Activated T-cell treated with anti-CD3 and anti-CD28 coated beads, Interleukin-2, amount 50 U/mL, for 24 hours (primary cell): ENCODE measurements at places on chromosomes 2 and 18.
A peak's percentile ranks its signal among the peaks of the same experiment; 100 is the strongest.

DNA sequence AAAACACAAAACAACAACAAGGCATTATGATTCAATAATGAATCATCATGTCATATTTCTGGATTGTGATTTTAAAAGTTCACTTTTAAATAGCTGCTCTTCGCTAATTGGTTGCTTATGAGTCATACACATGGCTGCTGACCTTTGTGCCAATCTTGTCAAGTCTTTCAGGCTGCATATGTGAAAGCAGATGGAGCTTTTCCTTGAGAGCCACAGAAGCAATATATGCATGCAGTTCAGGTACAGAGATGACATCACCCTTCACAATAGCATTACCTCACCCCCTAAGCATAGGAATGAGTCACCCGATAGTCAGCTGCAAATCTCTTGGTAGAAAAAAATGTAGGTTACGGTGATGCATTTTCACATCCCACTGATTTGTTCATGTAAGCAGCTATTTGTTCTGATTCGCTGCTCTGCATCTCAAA, 27.2 kb downstream of the EIF2AK3 start:
- no peak for DNase-seq

GRCh38 chr18:2881088-2881839, 34.5 kb downstream of the EMILIN2 start:
- no peak for DNase-seq

DNA sequence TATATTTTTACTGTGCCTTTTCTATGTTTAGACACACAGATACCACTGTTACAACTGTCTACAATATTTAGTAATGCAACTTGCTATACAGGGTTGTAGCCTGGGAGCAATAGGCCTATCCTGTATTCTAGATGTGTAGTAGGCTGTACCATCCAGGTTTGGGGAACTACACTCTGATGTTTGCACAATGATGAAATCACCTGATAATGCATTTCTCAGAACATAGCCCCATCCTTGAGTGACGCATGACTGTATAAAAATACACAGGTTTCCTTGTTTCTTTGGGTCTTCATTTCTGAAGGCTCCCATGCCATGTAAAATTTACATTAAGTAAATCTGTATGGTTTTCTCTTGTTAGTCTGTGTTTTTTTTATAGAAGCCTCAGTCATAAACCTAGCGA, 270.9 kb upstream of the SKOR2 start:
- DNase-seq, result no peak

- DNase-seq, result no peak
Measured at GRCh38 chr2:191257934-191258333, 12.7 kb downstream of the MYO1B start.

- no peak for DNase-seq
Measured at GRCh38 chr2:2898744-2899143, 478.9 kb downstream of the EIPR1 start.

DNA sequence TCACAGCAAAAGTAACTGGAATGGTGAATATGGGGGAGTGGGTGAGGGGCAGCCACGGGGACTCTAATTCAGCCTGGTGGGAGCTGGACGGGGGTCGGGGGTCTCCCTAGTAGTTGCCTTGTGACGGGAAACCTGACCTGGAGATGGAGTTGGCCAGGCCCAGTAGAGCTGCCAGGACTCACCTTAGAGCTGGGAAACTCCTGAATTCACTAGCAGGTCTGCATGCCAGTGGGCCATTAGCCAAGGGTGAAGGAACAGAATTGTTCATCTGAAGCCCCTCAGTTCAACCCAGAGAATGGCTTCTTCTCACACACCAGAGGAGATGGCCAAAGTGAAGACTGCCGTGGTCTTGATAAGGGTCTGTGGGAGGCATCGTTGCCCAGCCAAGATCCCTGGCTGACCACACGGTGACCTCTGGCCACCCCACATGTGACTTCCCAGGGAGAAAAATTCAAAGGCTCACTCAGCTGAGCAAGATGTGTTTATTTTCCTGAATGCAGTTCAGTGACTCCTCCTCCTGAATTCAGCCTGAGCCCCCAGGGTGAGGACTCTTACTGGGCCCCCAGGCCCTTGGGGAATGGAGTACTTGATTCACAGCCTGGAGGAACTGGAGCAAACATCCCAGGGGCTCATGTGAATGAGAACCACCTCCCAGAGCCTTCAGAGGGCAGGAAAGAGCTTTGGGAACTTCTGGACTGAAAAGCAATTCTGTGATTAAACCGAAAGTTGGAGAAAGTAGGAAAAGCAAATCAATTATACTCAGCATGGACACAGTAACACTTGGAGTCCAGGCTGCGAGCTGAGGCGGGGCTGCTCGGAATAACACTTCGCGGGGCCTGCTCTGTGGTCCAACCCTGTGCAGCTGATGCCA, 25.2 kb downstream of the MOCOS start:
- DNase-seq, result no peak

DNA sequence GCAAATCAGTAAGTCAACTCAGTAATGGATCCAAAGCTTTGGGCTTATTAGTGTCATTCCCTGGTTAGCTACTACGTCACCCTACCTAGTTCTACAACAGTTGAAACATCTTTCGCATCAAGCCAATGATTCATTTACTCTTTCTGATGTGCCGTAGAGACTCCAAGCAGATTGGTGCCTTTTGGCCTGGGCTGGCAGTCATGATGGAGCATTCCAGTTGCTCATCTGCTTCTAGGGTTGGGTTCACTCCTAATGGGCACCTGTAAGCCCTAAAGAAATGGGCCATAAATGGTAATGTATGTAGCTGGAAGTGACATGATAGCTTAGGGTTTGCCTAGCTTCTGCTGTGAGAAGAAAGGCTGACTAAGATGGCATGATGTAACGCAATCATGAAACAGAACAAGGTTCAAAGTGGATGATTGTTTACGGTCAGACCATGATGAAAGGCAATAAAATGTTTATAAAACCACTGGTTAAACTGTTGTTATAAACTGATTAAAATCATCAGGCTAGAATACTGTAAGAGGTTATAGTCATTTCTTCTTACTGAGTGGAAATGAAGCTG, 20.4 kb upstream of the CCL20 start:
- DNase-seq, result no peak

DNA sequence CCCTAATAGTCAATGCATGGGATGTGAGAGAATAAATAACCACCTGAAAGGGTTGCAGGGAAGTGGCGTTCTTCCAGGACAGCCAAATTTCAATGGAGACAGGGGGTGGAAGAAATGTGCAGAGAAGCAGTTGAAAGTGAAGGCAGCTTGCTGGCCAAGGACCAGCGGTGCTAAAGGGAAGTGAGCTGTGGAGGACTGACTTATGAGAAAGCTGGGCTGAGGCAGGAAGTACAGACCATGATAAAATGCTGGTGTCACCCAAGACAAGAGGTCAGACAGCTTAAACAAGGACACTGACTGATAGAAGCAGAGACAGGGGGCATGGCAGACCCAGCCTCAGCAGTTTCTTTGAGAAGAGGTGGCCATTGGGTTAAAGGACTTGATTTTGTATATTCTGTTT, 106.7 kb downstream of the DTNB start:
- no peak for DNase-seq

DNA sequence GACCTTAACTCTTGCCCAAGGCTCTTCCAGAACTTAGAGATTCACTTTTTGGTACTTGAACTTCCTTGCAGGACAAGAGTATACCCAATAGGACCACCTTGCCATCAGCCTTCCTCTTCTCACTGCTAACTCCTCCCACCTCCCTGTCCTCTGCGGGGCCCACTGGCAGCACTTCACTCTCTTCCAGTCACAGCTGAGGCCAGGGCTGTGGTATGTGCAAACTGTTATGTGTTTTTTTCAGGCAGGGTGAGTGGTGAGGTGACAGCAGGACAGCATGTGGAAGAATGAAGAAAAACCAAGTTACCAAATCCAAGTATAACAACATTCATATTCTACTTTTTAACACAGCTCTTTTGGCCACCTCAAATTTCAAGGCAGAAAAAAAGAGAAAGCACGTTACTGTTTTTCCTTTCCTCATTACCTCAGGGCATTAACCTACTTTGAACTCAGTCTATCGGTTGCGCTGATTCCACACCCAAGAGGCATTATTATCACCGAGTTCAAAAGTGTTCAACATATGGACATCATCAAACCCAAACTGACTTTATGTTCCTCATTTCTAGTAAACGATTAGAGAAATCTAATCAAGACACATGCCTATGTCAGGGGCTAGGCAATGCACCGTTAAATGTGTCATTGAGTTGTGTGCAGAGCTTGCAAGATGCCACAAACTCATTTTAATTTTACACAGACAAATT, 605.2 kb upstream of the SYT4 start:
- no peak for DNase-seq

DNA sequence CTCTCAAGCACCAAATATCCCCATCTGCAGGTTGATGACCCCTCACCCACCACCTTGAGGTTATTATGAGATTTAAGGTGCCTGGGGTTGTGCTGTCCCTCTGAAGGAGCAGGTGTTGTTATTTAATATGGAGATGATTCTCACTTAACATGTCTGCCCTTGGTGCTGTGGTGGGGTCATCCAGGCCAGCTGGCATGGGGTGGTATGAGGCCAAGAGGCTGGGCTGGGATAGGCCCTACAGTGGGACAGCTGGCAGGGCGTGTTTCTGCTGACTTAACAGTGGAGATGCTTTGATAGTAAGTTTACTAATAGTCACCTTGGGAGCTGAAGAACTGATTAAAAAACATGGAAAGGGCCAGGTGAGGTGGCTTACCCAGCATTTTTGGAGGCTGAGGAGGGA, 22.4 kb downstream of the SERPINB12 start:
- no peak for DNase-seq

DNA sequence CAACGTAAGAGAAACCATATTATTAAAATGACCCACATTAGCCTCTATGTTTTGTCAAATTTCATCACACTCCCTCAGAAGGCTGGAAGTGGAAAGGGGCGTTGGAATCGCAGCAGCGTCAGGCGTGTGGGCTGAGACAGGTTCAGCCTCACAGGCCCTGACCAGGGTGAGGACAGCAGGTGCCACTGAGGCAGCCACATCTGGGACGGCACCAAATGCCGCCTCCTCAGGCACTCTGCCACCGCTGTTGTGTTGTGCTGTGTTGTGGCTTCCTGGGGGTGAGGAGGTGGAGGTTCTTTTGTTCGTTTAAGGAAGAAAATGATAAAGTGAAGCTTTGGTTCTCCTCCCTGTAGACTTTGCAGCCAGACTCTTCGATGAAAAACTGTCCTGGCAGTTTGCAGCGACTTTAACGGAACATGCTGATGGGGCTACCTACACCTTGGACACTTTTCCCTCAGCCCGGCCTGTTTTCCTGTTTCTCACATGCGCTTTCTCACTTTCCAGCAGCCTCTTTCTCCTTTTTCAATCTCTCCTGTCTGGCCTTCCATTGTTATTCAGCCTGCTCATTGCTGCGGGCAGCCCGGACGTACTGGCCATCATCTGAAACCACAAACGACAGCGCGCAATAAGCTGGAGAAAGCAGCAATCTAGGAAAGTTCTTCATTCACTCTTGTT, 44.9 kb upstream of the SALL3 start:
- DNase-seq, result no peak

DNA sequence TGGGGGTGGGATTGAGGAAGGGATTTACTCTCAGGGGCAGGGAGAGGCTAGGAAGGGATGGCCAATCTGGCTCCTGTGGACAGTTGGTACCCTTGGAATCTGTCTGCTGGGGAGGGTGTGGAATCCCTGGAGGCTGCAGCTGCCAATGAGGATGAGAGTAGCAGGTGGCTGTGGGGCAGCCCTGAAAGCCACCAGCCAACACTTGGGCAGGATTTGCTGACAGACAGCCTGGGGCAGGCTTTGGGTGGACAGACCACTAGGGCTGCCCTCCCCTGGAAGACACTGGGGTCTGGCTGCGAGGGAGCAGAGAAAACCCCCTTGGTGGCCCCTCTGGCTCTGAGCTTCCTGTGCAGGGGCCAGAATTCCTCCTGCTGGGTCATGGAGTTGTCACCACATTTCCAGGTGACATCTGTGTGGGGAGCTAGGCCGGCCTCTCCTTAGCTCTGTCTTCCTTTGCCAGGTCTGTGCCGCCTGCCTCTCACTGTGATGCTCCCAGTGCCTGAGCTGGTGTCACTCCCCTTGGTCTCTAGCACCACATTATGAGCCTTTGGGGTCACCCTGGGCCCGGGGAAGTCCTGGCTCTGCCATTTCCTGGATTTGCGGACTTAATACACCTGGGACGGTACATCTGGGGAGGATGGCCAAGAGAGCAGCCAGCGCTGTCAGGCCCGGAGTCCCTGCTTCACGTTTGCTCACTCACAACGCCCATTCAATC, 13.4 kb upstream of the ARHGEF4 start:
- DNase-seq, result no peak

- DNase-seq, result no peak
Measured at GRCh38 chr18:77146249-77147080, 13.9 kb upstream of the MBP start.

DNA sequence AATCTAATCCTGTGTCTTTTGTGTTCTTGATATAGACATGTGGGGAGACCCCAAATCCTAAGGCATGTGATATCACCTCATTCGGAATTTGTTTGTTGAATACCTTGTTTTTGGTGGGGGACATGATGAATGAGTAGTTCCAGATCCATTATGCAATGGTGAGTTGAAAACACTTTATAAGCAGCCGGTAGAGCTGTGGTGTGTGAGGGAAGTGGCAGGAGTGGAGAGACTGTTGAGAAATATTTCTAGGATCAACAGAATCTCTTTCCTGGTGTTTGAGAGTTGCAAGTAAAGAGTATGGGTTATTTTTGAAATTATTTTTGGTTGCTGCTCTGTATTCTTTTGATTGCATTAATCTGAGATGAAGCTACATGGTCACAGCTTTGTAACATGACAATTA, 34.4 kb downstream of the LHCGR start:
- no peak for DNase-seq

- no peak for DNase-seq
Measured at GRCh38 chr2:44480068-44480467, 118.3 kb downstream of the CAMKMT start.

- no peak for DNase-seq
Measured at GRCh38 chr2:96470109-96470508, 35.0 kb downstream of the NEURL3 start.

DNA sequence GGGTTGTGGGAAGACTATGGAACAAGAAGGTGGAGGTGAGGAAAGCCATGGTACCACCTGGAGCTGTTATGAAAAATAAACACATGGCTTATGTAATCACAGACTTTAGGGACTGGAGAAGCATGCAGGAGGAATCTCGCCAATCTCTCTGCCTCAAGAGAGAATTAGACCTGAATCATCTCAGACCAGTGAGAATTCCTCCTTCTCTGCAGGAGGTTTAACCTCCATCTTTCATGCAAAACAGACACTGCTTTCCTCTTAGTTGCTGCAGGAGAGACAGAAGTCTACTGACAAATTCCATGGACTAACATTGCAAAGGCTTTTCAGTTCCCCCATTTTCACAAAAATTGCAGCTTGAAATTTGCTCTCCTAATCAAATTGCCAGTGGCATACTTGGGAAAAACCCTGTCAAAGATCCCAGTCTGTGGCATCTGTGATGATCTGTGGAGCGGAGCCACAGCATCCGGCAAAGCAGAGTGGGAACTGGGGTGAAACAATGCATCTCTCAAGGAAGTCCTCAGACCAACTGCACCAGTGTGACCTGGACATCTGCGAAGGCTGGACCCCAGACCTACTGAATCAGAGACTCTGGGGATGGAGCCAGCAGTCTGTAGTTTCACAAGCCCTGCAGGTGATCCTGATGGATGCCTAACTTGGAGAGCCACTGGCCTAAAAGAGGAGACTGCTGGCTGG, 28.6 kb upstream of the NCKAP5 start:
- no peak for DNase-seq

GRCh38 chr2:100292022-100292580, 30.2 kb downstream of the LONRF2 start:
- DNase-seq, result peak; percentile 45
